ENCODE measurements at places on chromosomes 12 and 14. TPM values are rescaled to one million over a fixed set of nuclear protein-coding genes. Genes with fewer than 3 reads are reported as not detected.

Gene LLPH
- total RNA-seq, result 19.6 TPM

- no peak for DNase-seq
- H3K4me1 ChIP-seq, result no peaks in the 10 kb centered on the region
- no peaks in the 10 kb centered on the region for H3K27me3 ChIP-seq
- no peak overlapping the region for H3K4me3 ChIP-seq
- no peaks in the 10 kb centered on the region for H3K36me3 ChIP-seq
- H3K27ac ChIP-seq, result no peak overlapping the region
Observed at GRCh38 chr14:23877111-23877510, 76.5 kb upstream of the DHRS4 start.

- no peaks in the 10 kb centered on the region for H3K36me3 ChIP-seq
- peaks cover 6% of the 10 kb centered on the region for H3K4me1 ChIP-seq
- no peaks in the 10 kb centered on the region for H3K27me3 ChIP-seq
- H3K4me3 ChIP-seq, result no peak overlapping the region
- peak; percentile 74 for DNase-seq
Observed at GRCh38 chr14:48725051-48725734, 861.0 kb downstream of the RPS29 start.

Gene KCNH5
- total RNA-seq, result 0.04 TPM

DNA sequence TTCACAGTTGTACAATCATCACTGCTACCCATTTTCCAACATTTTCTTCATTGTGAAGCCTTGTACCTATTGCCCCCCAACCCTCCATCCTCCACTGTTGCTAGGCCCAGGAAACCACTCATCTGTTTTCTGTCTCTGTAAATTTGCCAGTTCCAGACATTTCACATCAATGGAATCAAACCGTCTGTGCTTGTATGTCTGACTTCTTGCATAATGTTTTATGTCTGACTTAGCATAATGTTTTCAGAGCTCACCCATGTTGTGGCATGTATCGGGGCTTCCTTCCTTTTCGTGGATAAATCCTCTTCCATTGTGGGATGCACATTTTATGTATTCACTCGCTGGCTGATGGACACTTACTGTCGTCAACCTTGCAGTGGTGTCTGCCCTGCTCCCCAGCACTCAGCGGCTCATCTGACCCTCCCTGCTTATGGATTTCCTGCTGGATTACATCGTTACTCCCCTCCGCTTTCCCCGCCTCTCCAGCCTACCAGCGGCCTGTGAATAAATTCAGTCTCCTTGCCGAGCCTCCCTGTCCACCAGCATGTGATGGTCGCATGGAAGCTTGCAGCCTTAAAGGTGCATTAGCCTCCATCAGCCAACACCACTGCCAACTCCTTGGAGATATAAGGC is 727.6 kb upstream of the TMEM132C start:
- H3K4me1 ChIP-seq, result no peaks in the 10 kb centered on the region
- no peak overlapping the region for H3K27ac ChIP-seq
- no peaks in the 10 kb centered on the region for H3K36me3 ChIP-seq
- no peaks in the 10 kb centered on the region for H3K27me3 ChIP-seq
- H3K4me3 ChIP-seq, result no peak overlapping the region

- H3K36me3 ChIP-seq, result peaks cover 30% of the 10 kb centered on the region
- H3K4me1 ChIP-seq, result peaks cover 6% of the 10 kb centered on the region
- no peak for DNase-seq
- H3K4me3 ChIP-seq, result no peak overlapping the region
Observed at GRCh38 chr14:73223049-73223448, 14.3 kb upstream of the PAPLN start.

Gene GPR68
- total RNA-seq, result 0.35 TPM

GRCh38 chr12:7934091-7934888 is 1.7 kb downstream of the SLC2A3 start:
- H3K36me3 ChIP-seq, result peaks cover 19% of the 10 kb centered on the region
- H3K27ac ChIP-seq, result peak overlapping the region; percentile 57
- peak overlapping the region; percentile 65 for H3K4me3 ChIP-seq
- no peaks in the 10 kb centered on the region for H3K4me1 ChIP-seq
- H3K27me3 ChIP-seq, result no peaks in the 10 kb centered on the region

Gene MIP
- not detected for total RNA-seq

DNA sequence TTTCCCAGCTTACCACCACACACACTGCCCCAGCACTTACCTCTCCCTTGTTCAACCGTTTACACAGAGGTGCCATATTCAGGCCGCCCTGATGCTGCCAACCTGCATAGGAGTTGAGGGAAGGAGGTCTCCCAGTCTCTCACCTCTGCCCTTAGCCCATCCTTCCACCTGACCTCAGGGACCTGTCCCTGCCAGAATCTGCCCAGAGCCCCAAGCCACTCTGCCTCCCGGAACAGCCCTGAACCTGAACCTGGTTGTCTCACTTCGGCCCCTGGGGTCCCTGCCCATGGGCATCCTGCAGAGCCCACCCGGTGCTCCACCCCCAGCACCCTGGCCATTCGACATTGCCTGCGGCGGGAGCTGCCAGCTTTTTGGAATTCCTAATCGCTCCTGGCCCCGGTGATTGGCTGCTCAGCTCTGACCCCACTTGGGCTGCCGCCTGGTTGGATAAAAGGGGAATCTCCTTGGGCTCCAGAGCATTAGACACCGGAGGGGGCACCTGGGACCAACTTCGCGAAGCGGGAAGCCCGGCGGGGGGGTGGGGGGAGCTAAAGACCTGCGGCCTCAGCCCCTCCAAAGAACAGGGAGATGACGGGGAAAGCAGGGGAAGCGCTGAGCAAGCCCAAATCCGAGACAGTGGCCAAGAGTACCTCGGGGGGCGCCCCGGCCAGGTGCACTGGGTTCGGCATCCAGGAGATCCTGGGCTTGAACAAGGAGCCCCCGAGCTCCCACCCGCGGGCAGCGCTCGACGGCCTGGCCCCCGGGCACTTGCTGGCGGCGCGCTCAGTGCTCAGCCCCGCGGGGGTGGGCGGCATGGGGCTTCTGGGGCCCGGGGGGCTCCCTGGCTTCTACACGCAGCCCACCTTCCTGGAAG is at the start of gene VSX2:
VSX2 (plus strand) TSS at position 476 of the 874 bp plus-strand sequence; CDS start at position 589, 113 bp downstream.
- no peak for DNase-seq
- no peak within 1 kb of the TSS for H3K27ac ChIP-seq
- H3K27me3 ChIP-seq, result peaks cover 93% of the 10 kb centered on the region
- H3K36me3 ChIP-seq, result no peaks in the 10 kb centered on the region
- peaks cover 16% of the 10 kb centered on the region for H3K4me1 ChIP-seq
- H3K4me3 ChIP-seq, result no peak within 1 kb of the TSS

GRCh38 chr12:114430306-114430705 is 24.4 kb upstream of the TBX5 start:
- H3K4me3 ChIP-seq, result no peak overlapping the region
- no peak overlapping the region for H3K27ac ChIP-seq
- peak; percentile 53 for DNase-seq
- peaks cover 15% of the 10 kb centered on the region for H3K27me3 ChIP-seq
- no peaks in the 10 kb centered on the region for H3K36me3 ChIP-seq

DNA sequence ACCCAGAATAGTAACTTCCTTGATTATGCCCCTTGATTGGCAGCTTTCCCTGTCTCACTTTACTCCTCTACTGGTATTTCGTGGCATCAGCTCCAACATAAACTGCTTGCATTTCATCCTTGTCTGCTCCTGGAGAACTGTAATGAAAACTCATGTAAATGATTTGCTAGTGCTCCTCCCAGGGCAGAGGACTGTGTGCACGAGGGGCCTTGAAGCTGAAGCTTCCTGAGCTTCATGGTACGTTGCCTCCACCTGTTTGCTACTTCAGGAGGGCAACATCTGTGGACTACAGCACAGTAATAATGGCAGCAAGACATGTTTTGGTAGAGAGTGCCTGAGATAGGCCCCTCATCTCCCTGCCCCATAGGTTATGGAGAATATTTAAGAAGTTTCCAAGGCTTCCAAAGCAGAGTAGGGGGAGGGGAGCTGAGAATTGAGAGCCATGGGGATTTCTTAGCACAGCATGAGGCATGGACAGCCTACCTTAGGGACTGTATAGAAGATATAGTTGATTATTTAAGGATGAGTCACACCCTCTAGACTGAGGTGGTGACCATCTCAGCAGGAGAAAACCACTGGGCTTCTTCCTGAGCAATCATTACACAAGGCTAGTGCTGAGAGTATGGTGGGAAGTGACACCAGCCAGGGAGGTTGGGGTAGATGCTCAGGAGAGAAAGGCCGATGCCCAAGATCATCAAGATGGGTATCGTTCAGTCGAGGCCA is 29.5 kb downstream of the CCDC198 start:
- H3K27me3 ChIP-seq, result no peaks in the 10 kb centered on the region
- no peaks in the 10 kb centered on the region for H3K4me1 ChIP-seq
- no peak for DNase-seq
- H3K4me3 ChIP-seq, result no peak overlapping the region

DNA sequence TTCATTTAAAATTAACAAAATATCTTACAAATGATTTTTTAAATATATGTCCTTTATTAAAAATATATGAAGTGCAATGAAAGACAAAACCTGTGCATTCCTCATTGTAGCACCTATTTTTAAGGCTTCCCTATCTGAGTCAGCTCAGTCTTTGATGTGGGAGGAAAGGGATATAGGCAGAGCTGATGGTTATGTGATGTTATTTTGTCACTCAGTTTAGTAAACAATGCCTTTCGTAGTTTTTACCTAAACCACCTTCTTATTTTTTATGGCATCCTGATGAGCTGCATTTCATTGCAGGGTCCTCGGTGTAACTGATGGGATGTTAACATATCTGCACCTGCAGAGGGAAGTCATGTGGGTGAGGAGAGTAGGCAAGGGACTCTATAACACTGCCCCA is 58.9 kb upstream of the FRMD6 start:
- DNase-seq, result no peak
- peaks cover 7% of the 10 kb centered on the region for H3K4me1 ChIP-seq
- H3K27me3 ChIP-seq, result no peaks in the 10 kb centered on the region
- H3K4me3 ChIP-seq, result no peak overlapping the region
- no peak overlapping the region for H3K27ac ChIP-seq

DNA sequence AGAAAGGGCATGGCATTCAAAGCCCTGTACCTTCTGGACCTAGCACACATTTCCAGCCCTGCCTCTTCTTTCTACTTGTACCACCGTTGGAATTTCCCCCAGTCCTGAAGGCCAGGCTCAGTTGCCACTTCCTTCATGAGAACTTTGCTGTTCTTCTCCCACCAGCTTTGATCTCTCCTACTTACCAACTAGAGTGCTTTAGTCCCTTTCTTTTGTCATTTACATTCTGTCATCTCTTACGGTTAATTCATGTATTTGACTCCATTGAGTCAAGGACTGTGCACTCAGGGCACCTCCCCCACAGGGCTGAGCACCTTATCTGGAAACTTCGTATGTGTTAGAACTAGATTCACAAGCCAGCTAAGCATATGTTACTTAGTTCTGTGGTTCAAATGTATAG is 26.3 kb downstream of the BICDL1 start:
- no peaks in the 10 kb centered on the region for H3K4me1 ChIP-seq
- no peak for DNase-seq
- no peaks in the 10 kb centered on the region for H3K27me3 ChIP-seq
- no peaks in the 10 kb centered on the region for H3K36me3 ChIP-seq

DNA sequence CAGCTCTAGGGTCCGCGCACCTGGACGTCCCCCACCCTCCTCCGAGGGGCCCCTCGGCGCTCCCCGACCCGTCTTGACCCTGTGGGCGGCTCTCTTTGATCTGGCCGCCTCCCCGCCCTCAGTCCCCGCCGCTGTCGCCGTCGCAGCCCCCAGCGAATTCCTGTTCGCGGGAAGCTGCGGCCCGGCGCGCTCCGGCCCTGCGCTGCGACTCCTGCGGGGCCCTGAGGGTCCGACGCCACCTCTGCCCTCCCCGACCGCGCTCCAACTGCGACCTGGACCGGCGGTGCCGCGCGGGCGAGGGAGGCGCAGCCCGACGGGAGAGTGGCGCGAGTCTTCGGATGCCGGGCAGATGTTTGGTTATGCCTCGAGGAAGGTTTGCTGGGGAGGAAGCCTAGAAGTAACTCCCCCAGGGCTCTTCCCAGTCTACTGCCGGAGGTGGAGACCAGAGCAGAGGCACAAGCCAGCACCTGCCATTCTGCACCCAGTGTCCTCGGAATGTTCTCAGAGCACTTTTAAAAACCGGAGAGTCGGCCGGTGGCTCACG is 440 bp upstream of the ISM2 start:
- peaks cover 8% of the 10 kb centered on the region for H3K4me1 ChIP-seq
- no peak overlapping the region for H3K27ac ChIP-seq
- H3K36me3 ChIP-seq, result no peaks in the 10 kb centered on the region
- peaks cover 36% of the 10 kb centered on the region for H3K27me3 ChIP-seq
- peak overlapping the region; percentile 27 for H3K4me3 ChIP-seq

DNA sequence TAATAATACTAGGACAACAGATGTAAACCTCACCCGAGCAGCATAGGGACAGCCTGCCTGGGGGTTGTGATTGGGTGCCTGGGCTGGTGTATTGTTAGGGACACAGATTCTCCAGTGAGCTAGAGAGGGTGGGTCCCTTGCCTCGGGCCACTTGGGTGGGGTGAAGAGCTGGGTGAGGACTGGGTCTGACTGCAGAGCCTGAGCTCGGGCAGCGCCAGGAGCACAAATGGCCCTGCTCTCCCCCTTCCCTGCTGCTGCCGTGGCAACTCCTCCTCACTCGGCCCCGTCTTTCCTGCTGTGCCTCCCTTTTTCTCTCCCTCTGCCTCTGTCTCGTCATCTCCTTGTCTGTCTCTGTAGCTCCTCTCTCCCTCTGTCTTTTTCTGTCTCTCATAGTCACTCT is 115.4 kb downstream of the GLT1D1 start:
- no peak overlapping the region for H3K27ac ChIP-seq
- H3K36me3 ChIP-seq, result no peaks in the 10 kb centered on the region
- H3K27me3 ChIP-seq, result peaks cover 17% of the 10 kb centered on the region
- H3K4me1 ChIP-seq, result peaks cover 31% of the 10 kb centered on the region
- no peak for DNase-seq

Gene SYCP3
- total RNA-seq, result 0.13 TPM

DNA sequence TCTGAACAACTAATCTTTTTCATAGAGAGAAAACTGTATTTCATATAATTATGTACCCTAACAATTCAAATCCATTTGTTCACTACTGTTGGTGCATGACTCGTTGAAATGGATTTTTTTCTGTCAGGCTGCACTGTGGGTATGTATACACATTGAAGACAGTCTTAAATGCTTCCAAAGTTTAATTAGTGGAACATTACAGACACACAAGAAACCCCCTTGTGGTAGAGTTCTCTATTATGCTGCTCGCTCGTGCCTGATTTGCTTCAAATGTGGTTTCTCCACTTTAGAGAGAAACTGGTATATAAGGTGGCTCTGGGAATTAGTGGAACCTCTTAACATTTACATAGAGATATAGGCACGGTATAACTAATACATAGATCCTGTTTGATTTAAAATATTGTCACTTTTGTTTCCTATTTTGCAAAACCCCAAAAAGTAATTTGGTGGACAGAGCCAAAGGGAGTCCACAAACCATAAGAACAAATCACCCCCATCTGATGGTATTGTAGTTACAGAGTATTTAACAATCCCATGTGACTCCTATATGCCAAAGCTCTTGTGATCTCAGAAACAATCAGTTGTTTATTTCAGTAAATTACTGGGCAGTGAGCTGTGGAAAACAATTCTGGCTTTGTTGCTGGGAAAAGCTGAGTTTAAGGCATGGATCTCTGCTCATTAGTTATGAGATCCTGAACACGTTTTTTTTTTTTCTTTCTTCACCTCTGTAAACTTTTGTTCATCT is 159.5 kb downstream of the BRMS1L start:
- H3K27ac ChIP-seq, result no peak overlapping the region
- no peaks in the 10 kb centered on the region for H3K36me3 ChIP-seq
- no peak for DNase-seq
- H3K27me3 ChIP-seq, result no peaks in the 10 kb centered on the region

Gene EXOC3L4
- total RNA-seq, result 0.75 TPM

Gene CPNE6
- not detected for total RNA-seq

Gene KRT6B
- total RNA-seq, result not detected

All from muscle of leg (tissue), 16 donors.